ENCODE measurements at places on chromosomes 1 and 21. TPM values are rescaled to one million over a fixed set of nuclear protein-coding genes. Genes with fewer than 3 reads are reported as not detected.

DNA sequence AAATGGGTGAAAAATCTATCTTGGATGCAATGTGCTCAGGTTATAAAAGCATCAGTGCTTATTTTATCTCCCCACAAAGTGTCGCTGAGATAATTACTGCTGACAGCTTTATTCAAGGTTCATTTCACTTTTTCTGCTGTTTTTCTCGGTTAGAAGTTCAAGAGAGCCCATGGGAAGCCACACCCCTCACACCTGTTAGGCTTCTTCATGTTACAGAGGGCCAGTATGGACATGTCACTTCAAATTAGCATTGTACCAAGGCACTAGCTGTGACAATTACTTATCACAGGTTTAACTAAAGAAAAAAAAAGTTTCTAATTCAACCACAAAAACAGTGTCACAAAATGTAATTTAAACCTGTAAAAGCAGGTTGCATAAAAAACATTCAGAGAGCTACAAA is 187.3 kb upstream of the DMRTA2 start:
- no peak for DNase-seq
- no peak overlapping the region for H3K27ac ChIP-seq
- H3K4me1 ChIP-seq = no peaks in the 10 kb centered on the region
- H3K4me3 ChIP-seq = no peak overlapping the region

GRCh38 chr1:234899041-234899729 is 229.5 kb downstream of the TOMM20 start:
- H3K27me3 ChIP-seq = no peaks in the 10 kb centered on the region
- H3K4me3 ChIP-seq = no peak overlapping the region
- H3K4me1 ChIP-seq = peaks cover 36% of the 10 kb centered on the region

DNA sequence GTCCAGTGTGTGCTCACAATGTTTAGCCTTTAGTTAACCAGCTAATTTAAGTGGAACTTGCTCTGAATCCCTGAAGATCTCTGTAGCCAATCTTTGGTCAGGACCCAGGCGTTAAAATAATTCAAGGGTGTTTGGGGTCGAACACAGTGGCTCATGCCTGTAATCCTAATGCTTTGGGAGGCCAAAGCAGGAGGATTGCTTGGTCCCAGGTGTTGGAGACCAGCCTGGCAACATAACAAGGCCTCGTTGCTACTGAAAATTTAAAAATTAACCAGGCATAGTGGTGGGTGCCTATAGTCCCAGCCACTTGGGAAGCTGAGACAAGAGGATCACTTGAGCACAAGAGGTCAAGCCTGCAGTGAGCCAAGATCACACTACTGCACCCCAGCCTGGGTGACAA is 94.3 kb downstream of the ITSN1 start:
- no peaks in the 10 kb centered on the region for H3K36me3 ChIP-seq
- H3K4me3 ChIP-seq = no peak overlapping the region
- DNase-seq = no peak
- no peaks in the 10 kb centered on the region for H3K27me3 ChIP-seq
- H3K27ac ChIP-seq = no peak overlapping the region
- H3K4me1 ChIP-seq = no peaks in the 10 kb centered on the region

- H3K4me1 ChIP-seq = no peaks in the 10 kb centered on the region
- H3K27ac ChIP-seq = no peak overlapping the region
- no peaks in the 10 kb centered on the region for H3K27me3 ChIP-seq
These were observed 726.2 kb downstream of the USP25 start for GRCh38 chr21:16455978-16456377.

DNA sequence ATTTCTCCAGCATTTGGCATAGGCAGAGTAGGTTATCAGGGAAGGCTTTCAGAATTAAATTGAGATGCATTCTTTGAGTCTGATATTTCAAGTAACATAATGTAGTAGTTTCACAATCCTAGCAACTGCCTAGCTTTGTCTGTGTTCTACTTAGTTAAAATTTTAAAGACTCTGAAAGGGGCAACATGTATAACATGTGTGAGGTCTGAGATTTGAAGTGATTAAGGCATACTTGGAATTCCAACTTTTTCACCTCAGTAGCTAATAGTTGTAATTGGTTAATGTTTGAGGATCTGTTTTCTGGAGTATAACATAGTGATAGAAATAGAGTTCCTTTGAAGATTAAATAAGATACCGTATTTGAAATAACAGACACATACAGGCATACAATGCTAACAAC is 335.2 kb upstream of the BEND5 start:
- H3K4me3 ChIP-seq = no peak overlapping the region
- DNase-seq = no peak
- H3K27ac ChIP-seq = no peak overlapping the region
- no peaks in the 10 kb centered on the region for H3K4me1 ChIP-seq

GRCh38 chr1:150484431-150484830 is 2.8 kb upstream of the TARS2 start:
- H3K36me3 ChIP-seq = peaks cover 3% of the 10 kb centered on the region
- H3K27me3 ChIP-seq = no peaks in the 10 kb centered on the region
- peaks cover 17% of the 10 kb centered on the region for H3K4me1 ChIP-seq
- H3K27ac ChIP-seq = no peak overlapping the region

The OR2T33 gene
- total RNA-seq = not detected

The CACNA1S gene
- not detected for total RNA-seq

The CAP1 gene
- 411 TPM for total RNA-seq

The TSPAN1 gene
- total RNA-seq = 0.34 TPM
